ENCODE measurements at places on chromosomes 3 and 15.
A peak's percentile ranks its signal among the peaks of the same experiment; 100 is the strongest.

DNA sequence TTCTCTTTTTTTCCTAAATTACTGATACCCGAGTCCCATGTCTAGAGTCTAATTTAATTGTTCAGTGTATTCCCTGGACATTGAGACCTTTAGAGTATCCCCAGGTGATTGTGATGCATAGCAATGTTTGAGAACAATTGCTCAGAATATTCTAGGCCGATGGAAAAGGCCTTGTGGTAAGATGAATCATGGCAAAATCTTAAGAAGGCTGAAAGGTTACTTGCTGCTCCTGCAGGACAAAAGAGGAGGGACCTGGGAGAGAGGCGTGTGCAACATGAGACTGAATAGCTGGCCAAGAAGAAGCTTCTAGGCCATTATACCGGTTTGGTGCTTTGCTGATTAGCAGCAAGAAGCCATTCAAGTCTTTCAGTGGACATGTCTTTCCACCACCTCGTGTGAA is 256.6 kb downstream of the ROBO2 start:
- no peak for DNase-seq

DNA sequence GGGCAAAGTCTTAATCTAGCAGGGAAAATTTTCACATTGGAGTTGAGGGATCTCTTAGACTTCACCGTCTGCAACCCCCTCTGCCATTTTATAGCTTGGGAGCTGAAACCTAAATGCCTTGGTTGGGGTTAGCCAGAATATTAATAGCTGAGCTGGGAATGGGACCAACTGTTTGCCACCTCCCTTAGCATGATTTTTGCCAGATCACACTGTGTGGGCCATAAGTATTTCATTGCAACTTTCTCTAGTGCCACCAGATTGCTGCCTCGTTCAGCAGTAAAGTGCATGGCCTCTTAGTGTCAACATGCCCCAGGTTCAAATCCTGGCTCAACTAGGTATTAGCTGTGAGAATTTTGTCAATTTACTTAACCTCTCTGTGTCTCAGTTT is 55.9 kb upstream of the ABHD17C start:
- DNase-seq, result no peak

- no peak for DNase-seq
These were observed 536 bp downstream of the SEC61A1 start for GRCh38 chr3:128052595-128053351.

DNA sequence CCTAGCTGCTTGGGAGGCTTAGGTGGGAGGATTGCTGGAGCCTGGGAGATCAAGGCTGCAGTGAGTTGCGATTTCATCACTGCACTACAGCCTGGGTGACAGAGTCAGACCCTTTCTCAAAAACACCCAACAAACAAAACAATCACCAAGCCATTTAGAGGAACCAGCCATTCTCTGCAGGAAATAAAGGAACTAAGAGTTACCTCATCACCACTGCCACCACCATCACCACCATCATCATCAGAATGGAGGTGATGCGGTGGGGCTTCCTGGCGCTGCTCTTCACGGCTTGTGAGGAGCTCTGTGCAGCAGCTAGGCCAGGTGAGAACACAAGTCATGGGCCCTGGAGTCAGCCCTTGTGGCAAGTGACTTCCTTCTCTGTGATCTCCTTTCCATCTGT is 37.7 kb upstream of the KLHL25 start:
- no peak for DNase-seq

GRCh38 chr3:125121246-125122010 is 65.6 kb upstream of the HEG1 start:
- no peak for DNase-seq

DNA sequence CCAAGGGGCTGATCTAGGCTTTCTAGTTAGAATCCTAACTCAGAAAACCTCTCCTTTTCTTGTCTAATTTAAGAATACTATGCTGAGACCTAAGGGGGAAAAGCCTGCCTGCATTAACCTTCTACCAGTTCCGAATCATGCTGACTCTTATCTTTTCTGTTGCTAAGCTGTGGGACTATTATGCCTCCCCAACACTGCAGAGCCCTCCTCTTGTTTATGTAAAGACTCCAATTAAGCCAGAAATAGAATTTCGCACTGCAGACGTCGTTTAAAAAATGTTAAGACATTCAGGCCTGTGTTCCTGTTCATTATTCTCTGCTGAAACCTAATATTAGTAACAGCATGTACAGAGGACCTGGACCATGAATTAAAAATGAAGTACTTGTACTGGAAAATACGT is 310.6 kb upstream of the ATP11B start:
- no peak for DNase-seq

DNA sequence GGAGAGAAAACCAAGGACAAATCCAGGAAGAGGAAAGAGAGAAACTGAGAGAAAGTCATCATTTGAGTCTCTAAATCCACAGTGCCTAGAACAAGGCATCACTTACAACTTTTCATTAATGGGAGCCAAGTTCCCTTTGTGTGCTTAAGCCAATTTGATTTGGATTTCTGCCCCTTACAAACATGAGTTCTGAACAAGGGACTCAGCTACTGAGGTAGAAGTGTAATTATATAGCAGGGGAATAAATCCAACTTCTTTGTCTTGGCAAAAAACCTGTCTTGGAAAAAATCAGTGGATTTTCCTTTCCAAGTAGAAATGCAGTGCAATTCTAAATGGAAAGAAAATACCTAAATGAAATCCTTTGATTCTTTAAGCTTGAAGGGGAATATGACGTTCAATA is 307.2 kb upstream of the CNTN3 start:
- no peak for DNase-seq

DNA sequence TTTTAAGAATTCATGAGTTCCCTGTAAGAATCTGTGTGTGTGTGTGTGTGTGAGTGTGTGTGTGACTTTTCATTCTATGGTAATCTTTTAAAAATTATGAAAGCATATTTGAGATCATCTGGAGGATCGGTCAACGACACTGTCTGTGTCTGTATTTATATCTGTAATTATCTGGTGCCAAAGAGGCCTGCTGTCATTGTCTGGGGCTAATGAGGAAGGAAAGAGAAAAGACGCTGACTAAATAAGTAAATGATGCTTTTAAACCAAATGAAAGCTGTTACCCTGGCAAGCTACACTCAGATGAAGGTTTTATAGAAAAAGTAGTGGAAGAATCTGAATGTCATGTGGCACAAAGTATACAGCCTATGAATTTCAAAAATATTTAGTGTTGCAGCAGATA is 439.8 kb downstream of the RBMS3 start:
- no peak for DNase-seq

DNA sequence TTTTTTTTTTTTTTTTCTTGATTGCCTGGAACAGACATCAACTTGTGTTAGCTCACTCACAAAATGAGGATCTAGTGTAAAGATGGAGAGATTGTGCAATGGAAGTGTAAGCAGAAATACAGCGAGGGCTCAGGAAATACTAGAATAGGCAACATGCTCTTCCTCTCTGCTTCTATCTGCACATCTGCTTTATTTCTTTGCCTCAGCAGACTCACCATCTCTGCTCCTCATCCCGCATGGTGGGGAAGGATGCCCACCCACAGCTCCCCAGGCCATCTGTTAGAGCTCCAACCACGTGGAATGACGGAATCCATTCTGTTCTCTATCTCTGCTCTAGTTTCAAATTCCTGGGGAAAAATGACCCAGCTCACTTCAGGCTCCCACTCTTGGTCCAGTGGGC is 128.0 kb upstream of the ADAMTS9 start:
- no peak for DNase-seq

DNA sequence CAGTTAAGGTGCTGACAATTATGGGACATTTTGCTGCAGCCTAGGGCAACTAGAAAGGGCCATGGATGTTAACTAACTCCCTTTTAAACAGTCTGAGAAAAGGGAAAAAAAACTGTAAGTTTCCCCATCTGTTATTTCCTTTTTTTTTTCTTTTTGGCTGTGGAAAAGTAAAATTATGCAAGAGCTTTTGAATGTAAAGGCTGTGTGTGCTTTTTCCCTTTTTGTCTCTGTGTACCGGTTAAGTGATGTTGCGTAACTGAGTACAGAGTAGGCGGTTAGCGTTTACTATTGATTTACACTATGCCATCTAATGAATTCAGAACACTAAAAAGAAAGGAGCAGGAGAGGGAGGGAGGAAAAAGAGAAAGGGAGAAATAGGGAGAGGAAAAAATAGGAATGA is 403.6 kb downstream of the TIGIT start:
- DNase-seq, result no peak

- DNase-seq, result no peak
These were observed 35.8 kb downstream of the ANAPC13 start for GRCh38 chr3:134449951-134450350.

- peak; percentile 20 for DNase-seq
These were observed 53.7 kb downstream of the CD47 start for GRCh38 chr3:108036984-108037741.

GRCh38 chr3:22475665-22476240 is 724.7 kb upstream of the ZNF385D start:
- DNase-seq, result no peak

DNA sequence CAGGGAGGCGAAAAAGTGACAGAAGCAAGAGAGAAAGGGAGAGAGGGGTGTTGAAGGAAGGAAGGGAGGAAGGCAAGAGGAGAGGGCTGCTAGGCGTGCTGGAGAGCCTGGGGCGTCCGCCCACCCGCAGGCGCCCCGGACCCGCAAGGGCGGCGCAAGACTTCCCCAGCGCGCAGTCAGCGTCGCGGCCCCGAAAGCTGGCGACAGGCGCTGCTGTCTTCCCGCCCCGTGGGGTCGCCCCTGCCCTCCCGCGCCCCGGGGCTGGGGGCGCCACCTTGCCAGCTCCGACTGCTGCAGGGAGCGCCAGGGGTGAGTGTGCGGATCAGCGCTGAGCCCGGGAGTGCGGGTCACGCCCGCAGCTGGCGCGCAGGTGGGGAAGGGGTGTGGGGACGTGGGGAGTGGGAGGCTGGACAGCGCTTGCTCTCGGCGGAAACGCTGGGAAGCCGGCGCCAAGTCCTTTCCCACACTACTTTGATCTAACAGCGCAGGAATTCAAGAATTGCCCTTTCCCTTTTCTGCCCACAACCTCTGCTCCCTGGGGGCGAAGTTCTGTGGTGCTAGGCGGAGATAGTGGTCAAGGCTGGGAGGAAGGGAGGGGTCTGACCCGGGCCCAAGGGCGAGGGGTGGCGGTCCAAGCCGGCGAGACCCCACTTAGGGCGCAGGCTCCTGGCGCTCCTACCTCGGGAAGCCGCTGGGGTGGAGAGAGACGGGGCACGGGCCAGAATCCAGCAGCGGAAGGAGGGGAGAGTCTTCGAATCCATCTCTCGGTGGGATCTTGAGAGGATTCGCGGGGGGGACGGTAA is 266.1 kb downstream of the CGGBP1 start:
- no peak for DNase-seq

DNA sequence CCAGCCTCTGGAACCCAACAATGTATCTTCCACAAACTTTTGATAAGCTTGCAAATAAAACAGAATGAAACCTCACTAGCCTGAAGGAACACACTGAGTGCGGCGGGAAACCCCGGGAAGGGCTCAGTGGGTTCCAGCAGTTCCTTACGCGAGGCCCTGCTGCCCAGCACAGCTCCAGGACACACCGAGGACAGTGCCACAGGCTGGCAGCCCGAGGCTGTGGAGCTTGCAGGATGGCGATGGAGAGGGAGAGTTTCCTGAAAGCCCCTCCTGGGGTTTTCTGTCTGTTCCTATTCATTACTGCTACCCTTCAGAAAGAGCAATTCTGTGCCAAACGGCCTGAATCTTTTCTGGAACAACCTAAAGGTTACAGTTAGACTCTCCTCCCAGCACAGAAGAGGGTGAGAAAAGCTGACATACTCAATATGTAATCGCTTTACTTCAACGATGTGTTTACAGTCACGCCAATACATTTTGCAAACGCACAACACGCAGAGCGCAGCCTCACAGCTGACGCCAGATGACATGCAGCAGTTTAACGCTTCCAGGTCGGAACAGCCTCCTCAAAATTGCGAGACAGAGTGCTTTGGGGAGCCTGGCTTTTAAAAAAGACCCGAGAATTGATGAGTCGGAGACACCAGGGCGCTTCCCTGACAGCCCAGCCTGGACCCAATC is 57.1 kb upstream of the RPL32 start:
- no peak for DNase-seq

GRCh38 chr3:187520027-187520945 is 149.9 kb downstream of the SST start:
- no peak for DNase-seq

DNA sequence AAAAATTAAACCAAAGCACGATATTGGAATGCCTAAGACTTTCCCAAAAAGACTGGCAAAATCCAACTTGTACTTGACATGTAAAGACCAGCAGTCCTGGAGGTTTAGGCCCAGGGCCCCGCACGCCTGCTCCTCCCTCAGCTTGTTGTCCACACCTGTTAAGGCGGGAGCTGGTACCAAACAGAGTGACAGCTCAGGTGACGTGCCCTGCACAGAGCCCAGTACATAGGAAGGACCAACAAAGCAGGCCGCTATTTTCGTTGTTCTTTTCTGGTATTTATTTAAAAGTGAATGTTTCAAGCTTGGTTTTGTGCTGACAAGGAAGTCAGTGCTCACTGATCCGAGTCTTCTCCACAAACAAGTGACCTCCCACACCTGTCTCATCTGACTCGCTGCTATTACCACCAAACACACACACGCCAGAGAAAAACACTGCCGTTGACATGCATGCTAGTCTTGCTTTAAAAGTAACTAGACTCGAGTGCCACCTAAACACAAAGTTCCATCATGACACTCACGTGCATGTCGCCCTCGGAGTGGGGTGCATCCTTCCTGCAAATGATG is 50.2 kb downstream of the HERC2 start:
- DNase-seq, result no peak

GRCh38 chr3:61371123-61371522 is 119.9 kb upstream of the FHIT start:
- no peak for DNase-seq

- no peak for DNase-seq
These were observed 277.3 kb upstream of the TLE3 start for GRCh38 chr15:70375006-70375431.

DNA sequence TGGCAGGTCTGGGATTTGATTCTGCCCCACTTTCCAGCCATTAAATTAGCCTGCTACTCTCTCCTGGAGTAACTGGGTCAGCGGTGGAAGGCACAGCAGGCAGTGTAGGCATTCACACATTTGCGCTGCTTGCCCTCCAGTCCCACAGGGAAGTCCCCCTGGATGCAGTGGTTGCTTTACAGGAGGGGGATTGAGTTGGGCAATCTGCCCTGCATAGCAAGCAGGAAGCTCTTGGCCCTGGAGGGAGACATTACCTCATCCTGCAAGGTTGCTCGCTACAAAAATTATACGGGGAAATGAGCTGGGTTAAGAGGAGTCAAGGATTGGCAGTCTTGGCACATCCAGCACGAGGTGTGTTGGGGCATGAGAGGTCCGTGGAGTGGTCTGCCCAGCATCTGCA is 14.8 kb downstream of the MCM2 start:
- no peak for DNase-seq

DNA sequence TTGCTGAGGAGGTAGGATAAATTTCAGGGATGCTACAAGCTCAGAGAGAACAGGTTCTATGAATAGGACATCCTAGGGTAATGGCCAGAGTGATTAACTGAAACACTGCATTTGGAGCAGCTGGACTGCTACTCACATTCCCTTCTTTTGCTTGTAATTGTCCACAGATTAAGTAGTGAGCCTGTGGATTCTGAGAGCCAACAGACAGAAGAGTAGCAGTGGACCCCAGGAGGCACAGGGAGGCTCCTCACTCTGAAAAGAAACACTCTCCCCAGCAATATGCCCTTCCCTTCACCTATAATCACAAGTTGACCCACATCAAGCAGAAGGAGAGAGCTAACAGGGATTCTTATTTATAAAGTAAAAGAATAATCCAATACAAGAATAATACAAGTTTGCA is 10.6 kb upstream of the RFX7 start:
- DNase-seq, result no peak
